ENCODE measurements at places on chromosomes 12 and 14.

DNA sequence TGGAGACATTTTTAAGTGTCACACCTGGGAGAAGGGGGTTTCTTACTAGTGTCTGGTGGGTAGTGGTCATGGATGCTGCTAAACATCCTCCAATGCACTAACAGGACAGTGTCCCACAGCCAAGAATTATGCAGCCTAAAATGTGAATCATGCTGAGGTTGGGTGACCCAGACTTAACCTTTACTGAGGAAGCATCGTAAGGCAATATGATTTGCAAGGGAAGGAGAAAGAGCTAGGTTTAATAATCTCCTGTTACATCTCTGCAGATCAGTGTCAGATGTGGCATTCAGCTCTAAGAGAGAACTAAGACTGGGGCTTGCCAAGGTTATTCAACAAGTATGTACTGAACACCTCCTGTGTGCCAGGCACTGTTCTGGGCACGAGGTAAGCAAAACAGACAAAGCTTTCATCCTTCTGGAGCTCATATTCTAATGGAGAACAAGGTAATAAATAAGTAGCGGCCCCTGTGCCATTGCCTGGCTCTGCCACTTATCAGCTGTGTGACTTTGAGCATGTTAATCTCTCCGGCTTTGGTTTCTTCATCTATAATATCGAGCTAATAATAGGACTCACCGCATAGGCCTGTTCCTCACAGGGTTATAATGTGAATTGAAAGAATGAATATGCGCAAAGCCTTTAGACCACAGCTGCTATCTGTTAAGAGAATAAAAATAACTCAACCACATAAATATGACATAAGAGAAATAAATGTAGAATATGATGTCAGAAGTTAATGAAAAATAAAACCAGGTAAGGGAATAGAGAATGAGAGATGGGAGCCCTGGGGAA, 13.5 kb upstream of the GOLGA5 start:
- no peak for DNase-seq

GRCh38 chr14:34912182-34912581, 37.0 kb upstream of the BAZ1A start:
- no peak for DNase-seq

GRCh38 chr12:85603556-85603955, 232.7 kb downstream of the RASSF9 start:
- no peak for DNase-seq

DNA sequence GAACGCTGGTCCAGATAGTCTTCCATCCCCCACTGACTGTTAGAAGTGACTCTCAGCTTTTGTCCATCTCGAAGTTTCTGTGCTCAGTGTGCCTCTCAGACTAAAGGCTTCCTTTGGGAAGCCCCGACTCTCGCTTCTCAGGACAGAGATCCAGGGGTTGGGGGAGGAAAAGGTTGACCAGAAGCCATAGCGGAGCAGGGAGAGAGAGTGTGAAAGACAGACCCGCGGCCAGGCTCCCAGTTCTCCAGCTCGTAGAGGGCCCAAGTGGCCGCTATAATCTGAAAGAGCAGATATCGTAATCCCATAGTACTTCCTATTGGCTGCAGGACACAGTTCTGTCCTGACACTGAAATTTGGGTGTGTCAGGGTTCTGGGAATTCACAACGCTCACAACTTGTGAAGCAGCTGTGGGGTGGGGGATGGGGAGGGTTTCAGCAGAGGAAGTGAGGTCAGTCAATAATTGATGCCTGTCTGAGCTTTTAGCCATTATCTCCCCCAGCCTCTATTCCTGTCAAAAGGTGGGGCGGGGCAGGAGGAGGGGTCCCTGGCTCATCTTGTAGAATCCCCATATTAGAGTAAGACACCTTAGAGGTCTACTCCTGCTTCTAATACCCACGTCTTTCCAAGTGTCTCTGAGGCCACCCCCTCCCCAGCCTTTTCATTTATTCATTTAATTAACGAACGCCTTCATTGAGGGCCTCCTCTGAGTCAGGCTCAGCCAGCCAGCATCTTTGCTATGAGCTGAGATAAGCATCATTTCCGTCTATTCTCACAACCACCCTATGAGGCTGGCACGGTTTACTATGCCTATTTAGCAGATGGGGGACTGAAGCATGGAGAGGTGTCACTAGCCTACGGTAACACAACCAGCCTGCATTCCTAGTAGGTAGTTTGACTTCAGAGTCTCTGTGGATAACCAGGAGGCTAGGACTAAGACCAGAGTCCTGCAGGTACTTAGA, 1.6 kb upstream of the ACVRL1 start:
- DNase-seq: no peak

DNA sequence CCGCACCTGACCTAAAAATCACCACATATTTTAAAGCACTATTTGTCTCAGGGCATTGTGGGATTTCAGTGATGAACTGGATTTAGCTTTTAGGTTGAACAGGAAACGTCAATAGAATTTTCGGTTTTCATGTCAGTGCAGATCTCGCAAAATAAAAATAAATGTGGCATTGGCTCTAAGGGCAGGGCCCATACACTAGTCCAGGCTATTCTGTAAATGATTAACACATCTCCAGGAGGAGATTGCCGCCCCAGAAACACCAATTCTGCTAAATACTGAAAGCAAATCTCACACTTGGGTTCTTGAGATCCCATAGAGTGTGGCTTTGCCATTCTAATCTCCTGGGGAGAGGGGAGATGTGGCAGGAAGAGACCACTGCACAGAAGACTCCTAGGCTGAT, 1494.0 kb upstream of the TMEM132C start:
- no peak for DNase-seq

- DNase-seq: no peak
Measured at GRCh38 chr14:56199095-56199981, 81.1 kb downstream of the PELI2 start.

GRCh38 chr14:38285962-38286361, 30.1 kb upstream of the CLEC14A start:
- DNase-seq: no peak

GRCh38 chr12:13193505-13194231, 2.9 kb upstream of the EMP1 start:
- DNase-seq: no peak

DNA sequence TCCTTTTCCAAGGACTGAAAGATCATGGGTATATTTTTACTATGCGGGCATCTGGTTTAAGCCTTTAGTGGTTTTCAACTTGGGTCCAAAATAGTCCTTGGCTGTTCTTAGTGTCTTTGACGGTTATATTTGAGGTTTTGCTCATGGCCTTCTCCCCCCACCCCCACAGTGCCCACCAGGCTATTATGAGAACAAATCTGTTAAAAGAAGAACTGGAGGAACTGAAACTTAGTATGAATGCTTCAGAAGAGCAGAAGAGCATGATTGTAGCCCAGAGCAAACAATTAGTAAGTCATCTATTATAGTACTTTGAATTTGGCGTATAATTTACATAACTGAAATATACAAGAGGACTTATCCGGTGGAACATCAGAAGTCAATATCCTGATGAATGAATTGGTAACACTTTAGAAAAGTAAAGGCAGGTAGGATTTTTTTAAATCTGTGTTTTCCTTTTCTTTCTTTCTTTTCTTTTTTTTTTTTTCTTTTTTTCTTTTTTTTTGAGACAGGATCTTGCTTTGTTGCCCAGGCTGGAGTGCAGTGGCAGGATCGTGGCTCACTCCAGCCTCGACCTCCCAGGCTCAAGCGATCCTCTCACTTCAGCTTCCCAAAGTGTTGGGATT, 71.8 kb upstream of the BCAT1 start:
- DNase-seq: no peak

DNA sequence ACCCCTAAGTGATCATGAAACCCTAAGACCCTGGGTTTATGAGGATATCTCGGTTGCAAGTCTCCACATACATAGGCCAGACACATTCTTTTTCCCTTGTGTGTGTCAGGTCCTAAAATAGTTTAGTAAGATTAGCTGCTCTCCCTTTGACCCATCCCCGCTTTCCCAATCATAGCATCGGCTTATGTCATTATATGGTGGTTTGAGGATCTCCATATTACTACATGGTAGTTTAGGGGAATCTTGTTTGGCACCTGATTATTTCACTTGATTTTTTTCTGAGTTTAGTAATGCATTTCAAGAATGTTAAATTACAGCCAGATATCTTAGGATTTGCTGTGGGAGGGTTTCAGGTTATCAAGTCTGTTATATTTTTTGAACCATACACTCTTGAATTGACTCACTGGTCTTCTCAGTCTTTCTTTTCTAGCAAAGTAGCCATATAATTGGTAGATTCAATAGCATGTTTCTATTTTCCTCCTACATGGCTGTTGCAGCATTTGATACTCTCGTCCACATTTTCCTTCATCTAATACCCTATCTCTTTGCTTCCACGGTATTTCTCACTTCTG, 68.3 kb upstream of the TRHDE start:
- DNase-seq: no peak

- no peak for DNase-seq
Measured at GRCh38 chr12:31868965-31869364, 90.2 kb upstream of the RESF1 start.

DNA sequence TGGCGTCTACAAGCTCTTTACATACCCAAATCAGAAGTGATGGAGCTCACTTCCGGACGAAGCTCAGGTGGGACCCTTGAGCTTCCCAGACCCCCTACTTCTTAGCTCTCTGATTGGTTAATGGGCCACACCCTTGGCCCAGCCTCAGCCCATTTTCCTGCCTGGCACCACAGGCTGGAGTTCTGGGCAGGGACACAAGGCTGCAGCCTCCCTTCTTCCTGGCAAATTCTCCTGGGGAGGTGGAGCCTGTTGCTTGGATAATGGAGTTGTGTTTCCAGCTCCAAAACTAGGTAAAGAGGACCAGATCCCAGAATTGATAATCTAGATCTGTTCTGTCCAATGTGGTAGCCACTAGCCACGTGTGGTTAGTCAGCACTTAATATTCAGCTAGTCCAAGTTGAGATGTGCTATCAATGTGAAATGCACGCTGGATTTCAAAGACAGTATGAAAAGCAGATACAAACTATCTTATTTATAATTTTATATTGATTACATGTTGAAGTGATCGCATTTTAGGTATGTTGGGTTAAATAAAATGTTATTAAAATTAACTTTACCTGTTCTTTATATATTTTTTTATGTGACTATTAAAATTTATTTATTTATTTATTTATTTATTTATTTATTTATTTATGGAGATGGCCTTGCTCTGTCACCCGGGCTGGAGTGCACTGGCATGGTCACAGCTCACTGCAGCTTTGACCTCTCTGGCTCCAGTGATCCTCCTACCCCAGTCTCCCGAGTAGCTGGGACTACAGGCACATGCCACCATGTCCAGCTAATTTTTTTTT, 12.6 kb upstream of the FAIM2 start:
- DNase-seq: no peak

- DNase-seq: no peak
Measured at GRCh38 chr12:132952371-132953162, 3.5 kb downstream of the ZNF605 start.

- no peak for DNase-seq
Measured at GRCh38 chr12:132352896-132353800, 23.8 kb upstream of the GALNT9 start.

- DNase-seq: peak; percentile 66
Measured at GRCh38 chr12:57242691-57243454, 8.1 kb downstream of the STAC3 start.

- DNase-seq: peak; percentile 65
Measured at GRCh38 chr14:91373591-91374254, 43.9 kb downstream of the CCDC88C start.

GRCh38 chr12:13523536-13524307, 327.2 kb downstream of the EMP1 start:
- no peak for DNase-seq

GRCh38 chr14:45811155-45811554, 558.2 kb upstream of the MIS18BP1 start:
- no peak for DNase-seq

DNA sequence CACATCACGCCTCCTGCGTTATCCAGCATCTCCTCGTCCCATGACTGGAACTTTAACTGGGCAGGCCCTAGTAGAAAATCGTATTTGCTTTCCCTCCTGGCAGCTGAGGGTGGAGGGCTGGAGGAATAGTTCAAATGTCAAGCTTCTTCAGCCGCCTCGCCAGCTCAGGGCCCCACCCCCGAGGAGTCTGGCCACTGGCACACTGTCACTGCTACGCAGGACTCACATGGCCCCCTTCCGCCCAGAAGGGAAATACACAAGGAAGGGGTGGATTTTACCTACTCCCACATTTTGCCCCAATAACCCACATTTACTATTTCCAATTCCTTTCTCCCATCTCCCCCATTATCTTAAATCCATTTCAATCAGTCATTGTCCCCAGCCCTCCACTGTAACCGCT, 8.6 kb downstream of the SLC6A13 start:
- no peak for DNase-seq

GRCh38 chr14:95134304-95134933, 22.9 kb downstream of the DICER1 start:
- DNase-seq: no peak

DNA sequence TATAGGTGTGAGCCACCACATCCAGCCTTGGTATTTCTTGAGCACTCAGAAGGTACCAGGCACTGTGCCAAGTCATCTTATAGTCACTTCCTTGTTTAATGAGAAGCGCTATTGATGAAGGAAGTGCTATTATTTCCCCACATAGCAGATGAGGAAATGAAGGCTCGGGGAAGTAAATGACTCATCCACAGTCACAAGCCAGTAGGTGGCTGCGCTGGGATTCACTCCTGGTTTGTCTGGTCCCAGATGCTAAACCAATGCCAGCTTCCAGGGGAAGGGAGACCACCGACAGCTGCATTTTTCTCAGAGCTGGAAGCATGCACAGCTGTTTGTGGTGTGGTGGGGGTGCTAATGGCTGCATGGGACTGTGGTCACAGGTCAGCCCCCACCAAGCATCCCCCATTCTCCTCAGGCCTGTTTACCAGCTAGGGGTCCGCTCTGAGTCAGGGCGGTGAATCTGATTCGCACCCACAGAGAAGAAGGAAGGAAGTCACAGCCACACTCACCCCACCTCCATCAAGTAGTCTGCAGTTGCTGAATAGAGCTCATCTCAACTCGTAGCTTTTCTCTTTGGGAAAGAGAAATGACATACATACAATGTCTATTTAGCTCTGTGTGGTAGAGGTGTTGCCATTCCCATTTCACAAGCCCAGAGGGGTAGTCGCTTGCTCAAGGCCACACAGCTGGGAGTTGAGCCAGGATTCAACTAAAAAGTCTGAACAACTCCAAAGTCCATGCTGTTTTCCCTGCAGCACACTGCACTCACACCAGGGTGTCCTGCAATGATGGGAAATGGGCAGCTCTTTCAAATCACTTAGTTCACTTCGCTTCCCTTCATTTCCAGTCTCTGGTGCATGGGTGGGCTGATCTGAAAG, 6.3 kb upstream of the LTBP2 start:
- DNase-seq: peak; percentile 77

GRCh38 chr14:29709490-29709889, 218.2 kb downstream of the PRKD1 start:
- no peak for DNase-seq

- no peak for DNase-seq
Measured at GRCh38 chr12:71504476-71504875, 64.9 kb downstream of the LGR5 start.

- DNase-seq: no peak
Measured at GRCh38 chr14:66117600-66117999, 368.6 kb upstream of the CCDC196 start.

GRCh38 chr14:102697501-102697900, 79.7 kb upstream of the TRAF3 start:
- DNase-seq: no peak

GRCh38 chr12:89258240-89258969, 93.9 kb downstream of the DUSP6 start:
- DNase-seq: no peak

- no peak for DNase-seq
Measured at GRCh38 chr12:132622437-132623071, 4.0 kb downstream of the P2RX2 start.

Data from CD4-positive, alpha-beta T cell treated with Interleukin-10 for 1 hour (primary cell).